ENCODE measurements at places on chromosomes 12 and 14.

GRCh38 chr14:93829839-93830481, 41.7 kb upstream of the PRIMA1 start:
- DNase-seq: no peak

GRCh38 chr12:124321556-124322270, 26.8 kb downstream of the RFLNA start:
- no peak for DNase-seq

DNA sequence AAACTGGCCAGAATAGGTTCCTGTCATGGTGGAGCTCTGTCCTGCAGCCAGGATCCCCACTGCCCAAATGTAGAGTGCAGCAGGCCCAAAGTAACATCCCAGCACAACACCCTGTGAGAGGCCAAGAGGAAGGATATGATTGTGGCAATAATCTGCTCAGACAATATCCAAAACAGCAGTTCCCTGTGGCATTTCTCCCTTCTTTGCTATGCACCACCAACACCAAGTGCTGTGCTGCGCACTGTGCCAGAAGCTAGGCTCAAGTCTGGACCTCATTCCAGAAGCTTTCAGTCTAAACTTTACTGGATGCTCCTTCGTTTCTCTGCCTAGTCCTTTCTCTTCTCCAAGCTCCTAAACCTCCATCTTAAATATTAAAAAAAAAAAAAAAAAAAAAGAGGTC, 33.4 kb downstream of the SLC11A2 start:
- DNase-seq: peak; percentile 34

DNA sequence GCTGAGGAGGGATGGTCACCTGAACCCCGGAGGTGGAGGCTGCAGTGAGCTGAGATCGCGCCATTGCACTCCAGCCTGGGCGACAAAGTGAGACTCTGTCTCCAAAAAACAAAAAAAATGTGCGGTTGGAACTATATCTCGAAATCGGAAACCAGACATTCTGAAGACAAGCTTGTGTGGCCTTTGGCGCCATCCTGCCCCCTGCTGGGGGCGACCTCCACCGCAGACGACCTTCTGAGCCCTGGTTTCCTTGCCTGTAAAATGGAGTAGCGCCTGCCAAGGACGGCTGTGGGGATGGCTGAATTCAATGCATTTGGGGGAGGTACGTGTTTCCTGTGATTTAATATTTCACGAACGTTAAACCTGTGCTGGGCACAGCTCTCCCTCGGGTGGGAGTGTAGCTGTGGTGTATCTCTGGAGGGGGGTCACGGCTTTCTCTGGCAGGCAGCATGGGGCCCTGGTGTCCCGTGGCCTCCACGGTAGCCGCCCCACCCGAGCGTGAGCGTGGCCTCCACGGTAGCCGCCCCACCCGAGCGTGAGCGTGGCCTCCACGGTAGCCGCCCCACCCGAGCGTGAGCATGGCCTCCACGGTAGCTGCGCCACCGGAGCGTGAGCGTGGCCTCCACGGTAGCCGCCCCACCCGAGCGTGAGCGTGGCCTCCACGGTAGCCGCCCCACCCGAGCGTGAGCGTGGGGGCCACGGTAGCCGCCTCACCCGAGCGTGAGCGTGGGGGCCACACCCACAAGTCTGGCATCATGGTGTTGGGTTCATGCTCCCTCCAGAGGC, 55.3 kb downstream of the LRCOL1 start:
- peak; percentile 15 for DNase-seq
